ENCODE measurements at places on chromosomes 16 and 17. TPM values are rescaled to one million over a fixed set of nuclear protein-coding genes. Genes with fewer than 3 reads are reported as not detected.

- DNase-seq = no peak
These were observed 58.9 kb downstream of the RPA1 start for GRCh38 chr17:1888741-1889140.

GRCh38 chr17:56785997-56786680, 47.6 kb downstream of the C17orf67 start:
- DNase-seq = peak; percentile 21

GRCh38 chr16:22638393-22639206, 127.9 kb downstream of the NPIPB5 start:
- no peak for DNase-seq

- DNase-seq = no peak
These were observed 90.0 kb upstream of the HSBP1 start for GRCh38 chr16:83717814-83718213.

- DNase-seq = no peak
These were observed 4.9 kb downstream of the IQCK start for GRCh38 chr16:19722981-19723380.

DNA sequence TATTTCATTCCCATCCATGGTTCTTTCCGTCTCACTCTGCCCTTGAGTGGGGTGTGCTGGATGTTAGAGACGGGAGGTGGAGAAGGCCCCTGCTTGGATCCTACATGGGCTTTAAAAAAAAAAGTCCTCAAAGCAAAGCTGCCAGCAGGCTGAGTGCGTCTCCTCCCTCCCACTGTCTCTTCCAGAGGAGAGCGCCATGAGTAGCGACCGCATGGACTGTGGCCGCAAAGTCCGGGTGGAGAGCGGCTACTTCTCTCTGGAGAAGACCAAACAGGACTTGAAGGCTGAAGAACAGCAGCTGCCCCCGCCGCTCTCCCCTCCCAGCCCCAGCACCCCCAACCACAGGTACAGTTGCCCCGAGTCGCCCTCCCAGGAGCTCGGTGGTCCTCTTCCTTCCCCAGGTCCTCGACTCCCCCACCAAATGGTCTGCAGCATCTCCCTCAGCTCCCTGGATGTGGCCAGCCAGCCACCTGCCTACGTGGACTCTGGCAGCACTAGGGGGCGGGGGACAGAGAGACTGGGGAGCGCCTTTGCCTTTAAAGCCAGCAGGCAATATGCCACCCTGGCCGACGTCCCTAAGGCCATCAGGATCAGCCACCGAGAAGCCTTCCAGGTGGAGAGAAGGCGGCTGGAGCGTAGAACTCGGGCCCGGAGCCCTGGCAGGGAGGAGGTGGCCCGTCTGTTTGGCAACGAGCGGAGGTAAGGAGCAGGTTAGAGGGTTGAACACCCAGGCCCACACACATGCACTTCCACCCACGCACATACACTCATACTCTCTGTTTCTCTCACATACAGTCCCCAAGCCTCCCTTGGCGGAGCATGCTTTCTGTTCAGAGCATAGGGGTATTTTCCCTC, 68.2 kb downstream of the PLD6 start:
- DNase-seq = peak; percentile 24

GRCh38 chr16:89324056-89325010, 106.8 kb downstream of the ZNF778 start:
- peak; percentile 90 for DNase-seq

- DNase-seq = no peak
These were observed 7.8 kb downstream of the NCBP3 start for GRCh38 chr17:3838206-3838605.

GRCh38 chr16:54140057-54140787, 146.4 kb downstream of the IRX3 start:
- no peak for DNase-seq

GRCh38 chr17:57877803-57878377, 28.0 kb upstream of the MRPS23 start:
- peak; percentile 44 for DNase-seq

- no peak for DNase-seq
These were observed 74.2 kb downstream of the CYTH1 start for GRCh38 chr17:78707923-78708322.

- no peak for DNase-seq
These were observed 10.6 kb downstream of the MPG start for GRCh38 chr16:88613-89012.

DNA sequence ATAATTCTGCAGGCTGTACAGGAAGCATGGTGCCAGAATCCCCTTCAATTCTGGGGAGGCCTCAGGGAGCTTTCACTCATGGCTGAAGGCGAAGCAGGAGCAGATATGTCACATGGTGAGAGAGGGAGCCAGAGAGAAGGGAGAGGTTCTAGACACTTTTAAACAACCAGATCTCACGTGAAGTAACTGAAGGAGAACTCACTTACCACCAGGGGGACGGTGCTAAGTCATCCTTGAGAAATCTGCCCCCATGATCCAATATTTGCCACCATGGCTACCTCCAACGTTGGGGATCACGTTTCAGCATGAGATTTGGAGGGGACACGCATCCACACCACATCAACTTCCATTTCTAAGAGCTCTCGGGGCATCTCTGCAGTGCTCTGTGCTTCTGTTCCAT, 37.4 kb upstream of the GNA13 start:
- DNase-seq = no peak

DNA sequence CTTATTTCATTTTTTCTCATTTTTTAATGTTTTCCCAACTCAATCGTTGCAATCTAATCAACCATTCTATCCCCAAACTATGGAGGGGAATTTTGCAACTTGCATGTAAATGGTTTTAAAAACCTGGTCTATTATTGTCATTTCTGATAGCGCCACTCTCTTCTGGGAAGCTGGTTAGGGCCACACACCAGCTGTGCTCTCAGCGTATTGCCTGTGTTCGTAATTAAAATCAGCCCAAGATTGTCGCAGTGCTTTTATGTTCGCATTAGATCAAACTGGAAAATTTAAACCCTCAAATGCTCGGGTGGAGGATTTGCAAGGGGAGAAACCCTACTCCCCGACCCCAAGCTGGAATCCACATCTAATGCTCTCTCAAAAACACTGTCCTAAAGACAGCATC, 123.5 kb upstream of the CACNG5 start:
- DNase-seq = no peak

- no peak for DNase-seq
These were observed 30.1 kb downstream of the FZD2 start for GRCh38 chr17:44587339-44587738.

TMUB2 gene
- 21.9 TPM for total RNA-seq

ST6GALNAC1 gene
- 2.3 TPM for total RNA-seq

SALL1 gene
- total RNA-seq = not detected

LITAFD gene
- total RNA-seq = not detected

SOST gene
- total RNA-seq = not detected

All from activated CD4-positive, alpha-beta memory T cell treated with anti-CD3 and anti-CD28 coated beads for 36 hours (primary cell).